ENCODE measurements at places on chromosomes 5 and 9. TPM values are rescaled to one million over a fixed set of nuclear protein-coding genes. Genes with fewer than 3 reads are reported as not detected.

- DNase-seq: no peak
Observed at GRCh38 chr9:108207561-108208165, 648.1 kb downstream of the ACTL7B start.

GRCh38 chr5:93810780-93811179 lies 69.4 kb upstream of the POU5F2 start:
- no peak for DNase-seq

DNA sequence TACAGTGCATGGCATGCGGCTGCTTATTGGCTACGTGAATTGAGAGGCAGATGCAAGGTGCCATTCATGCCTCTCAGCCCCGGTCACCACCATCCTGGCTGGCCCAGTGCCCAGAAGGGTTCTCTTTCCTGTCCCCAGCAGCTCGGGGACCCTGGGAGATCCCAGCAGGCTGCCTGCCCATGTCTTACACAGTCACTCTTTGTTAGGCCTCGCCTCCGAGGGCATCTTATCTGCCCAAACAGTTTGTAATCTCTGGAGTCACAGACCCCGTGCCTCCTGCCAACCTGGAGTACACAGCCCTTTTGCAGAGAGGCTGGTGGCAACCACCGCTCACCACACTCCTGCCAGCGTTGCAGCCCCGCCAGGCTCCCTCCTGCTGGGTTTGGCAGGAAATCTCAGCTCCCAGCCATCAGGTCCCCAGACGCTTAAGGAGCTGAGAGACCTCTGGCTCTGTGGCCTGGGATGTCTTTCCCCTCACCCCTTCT lies 7.0 kb upstream of the AK1 start:
- DNase-seq: no peak

DNA sequence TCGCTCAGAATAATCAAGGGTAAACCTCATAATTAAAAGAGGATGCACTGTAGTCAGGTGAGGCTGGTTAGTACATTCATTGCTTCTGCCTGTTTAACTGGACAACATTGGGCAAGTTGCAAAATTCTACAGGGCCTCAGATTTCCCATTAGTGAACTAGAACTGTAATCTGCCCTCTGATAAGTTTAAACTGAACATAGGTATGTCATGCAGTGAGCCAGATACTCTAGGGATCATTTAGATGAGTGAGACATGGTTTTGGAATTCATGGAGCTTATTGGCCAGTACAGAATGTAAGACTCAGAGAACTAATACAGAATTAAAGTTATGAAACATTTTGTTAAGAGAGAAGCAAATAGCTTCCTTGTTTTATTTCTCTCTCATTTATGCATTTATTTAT lies 35.9 kb downstream of the RNF44 start:
- no peak for DNase-seq

DNA sequence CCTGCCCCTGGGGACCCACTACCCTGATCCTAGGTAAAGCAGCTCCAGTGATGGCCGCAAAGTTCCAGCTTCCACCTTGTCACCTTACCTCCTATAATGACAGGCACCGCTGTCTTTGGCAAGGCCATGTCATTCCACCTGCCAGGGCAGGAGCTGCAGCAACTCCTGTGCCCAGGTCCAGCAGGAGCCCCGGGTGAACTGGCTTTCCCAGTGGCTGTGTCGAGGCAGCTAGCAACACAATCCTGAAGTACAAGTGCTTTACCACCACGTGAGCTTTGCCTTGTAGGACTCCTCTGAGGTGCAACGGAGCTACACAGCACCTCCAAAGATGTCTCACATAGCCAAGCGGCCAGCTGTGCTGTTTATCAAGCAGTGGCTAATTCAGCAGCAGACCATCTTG lies 20.7 kb upstream of the MGAT1 start:
- DNase-seq: no peak

DNA sequence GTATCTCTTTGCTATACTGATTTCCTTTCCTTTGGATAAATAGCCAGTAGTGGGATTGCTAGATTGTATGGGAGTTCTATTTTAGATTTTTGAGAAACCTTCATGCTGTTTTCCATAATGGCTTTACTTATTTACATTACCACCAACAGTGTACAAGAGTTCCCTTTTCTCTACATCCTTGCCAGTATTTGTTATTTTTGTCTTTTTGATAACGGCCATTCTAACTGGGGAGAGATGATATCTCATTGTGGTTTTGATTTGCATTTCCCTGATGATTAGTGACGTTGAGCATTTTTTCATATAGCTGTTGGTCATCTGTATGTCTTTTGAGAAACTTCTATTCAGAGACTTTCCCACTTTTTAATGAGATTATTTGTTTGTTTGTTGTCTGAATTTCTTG lies 25.8 kb downstream of the NADK2 start:
- no peak for DNase-seq

- DNase-seq: no peak
Observed at GRCh38 chr5:144219869-144220268, 49.2 kb downstream of the KCTD16 start.

- no peak for DNase-seq
Observed at GRCh38 chr5:89457411-89458331, 574.7 kb upstream of the MEF2C start.

DNA sequence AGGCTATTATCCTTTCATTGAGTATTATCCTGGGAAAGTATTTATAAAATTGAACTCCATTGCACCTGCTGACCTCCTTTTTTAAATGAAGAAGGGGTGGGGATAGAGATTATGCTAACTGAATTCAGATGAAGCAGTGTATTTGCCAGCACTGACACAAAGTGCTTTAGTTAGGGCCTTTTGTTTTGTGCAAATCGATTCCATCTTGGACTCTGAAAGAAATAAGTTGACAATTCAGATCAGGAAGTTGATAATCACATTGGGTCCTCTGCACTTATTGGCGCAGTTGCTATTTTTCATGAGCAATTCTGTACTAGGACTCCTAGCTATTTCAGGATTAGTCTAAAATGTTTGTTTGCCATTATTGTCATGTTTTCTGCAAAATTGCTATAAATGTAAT lies 101.6 kb upstream of the FSD1L start:
- DNase-seq: no peak

DNA sequence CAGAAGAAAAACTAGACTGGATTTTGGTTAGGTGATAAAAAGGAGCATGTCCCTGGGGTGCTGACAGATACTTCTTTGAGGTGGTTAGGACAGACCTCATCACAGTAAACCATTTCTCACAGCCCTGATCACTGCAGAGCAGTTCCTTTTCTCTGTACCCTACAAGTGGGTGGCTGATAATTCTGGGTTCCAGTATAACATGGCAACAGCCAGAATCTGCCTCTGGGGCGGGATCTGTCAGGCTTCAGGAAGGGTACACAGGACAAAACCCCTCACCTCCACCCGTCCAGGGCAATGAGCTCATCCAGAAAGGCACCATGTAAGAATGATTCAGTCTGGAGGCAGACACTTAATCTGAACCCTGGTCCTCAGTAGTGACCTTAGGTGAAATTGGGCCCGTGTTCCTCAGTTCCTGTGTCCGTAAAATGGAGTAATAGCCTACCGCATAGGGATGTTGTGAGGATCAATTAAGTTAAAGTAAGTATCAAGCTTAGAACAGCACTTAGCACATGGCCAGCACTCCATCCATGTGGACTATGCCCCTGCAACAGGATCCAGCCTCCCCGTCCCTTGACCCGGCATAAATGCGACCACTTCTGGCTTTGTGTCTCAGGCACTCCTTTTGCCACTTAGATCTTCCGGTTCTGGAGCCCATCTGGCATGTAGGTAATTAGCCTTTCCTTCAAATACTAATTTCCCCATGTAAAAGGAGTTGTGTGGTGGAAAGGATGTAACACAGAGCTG lies 129.2 kb downstream of the LHFPL2 start:
- DNase-seq: no peak

DNA sequence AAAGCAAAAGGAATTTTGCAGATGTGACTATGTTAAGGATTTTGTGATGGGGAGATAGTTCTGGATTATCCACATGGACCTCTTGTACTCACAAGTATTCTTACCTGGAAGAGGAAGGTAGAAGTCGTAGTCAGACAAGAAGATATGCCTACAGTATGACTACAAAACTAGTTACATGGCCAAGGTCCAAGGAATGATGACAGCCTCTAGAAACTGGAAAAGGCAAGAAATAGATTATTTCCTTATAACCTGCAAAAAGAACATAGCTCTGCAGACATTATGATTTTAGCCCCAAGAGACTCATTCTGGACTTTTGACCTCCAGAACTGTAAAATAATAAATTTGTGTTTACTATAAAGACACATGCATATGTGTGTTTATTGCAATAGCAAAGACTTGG lies 226.9 kb downstream of the FER start:
- no peak for DNase-seq

DNA sequence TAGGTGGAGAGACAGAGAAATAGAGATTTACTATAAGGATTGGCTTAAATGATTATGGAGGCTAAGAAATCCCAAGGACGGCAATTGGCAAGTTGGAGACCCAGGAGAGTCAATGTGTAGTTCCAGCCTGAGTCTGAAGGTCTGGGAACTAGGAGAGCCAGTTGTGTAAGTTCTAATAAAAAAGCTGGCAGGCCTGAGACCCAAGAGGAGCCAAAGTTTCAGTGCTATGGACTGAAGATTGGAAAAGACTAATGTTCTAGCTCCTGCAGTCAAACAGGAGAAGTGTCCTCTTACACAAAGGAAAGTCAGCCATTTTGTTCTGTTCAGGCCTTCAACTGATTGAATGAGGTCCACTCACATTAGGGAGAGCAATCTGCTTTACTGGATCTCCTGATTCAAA lies 50.0 kb downstream of the NMUR2 start:
- no peak for DNase-seq

GRCh38 chr5:141763541-141763940 lies 81.5 kb upstream of the ARAP3 start:
- DNase-seq: no peak

- DNase-seq: no peak
Observed at GRCh38 chr9:110133608-110134210, 74.2 kb downstream of the C9orf152 start.

GRCh38 chr9:109256336-109256735 lies 64.5 kb downstream of the EPB41L4B start:
- DNase-seq: no peak

DNA sequence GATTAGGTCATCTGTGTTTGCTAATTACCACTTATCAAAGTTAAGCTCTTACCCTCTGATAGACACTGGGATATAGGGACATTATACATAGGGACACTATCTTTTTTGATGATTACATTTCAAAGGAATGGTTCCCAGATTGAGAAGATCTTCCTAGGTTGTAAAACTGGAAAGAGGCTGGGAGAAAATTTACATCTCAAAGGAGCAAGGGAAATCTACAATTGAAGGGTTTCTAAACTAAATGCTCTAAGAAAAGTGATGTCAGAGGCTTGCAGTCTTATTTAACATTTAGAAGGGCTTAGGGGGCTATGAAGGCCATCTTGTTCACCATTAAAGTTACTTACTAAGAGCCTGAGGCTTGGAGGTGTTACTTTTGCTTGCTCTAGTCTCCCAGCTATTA lies 242.8 kb downstream of the PRR16 start:
- no peak for DNase-seq

DNA sequence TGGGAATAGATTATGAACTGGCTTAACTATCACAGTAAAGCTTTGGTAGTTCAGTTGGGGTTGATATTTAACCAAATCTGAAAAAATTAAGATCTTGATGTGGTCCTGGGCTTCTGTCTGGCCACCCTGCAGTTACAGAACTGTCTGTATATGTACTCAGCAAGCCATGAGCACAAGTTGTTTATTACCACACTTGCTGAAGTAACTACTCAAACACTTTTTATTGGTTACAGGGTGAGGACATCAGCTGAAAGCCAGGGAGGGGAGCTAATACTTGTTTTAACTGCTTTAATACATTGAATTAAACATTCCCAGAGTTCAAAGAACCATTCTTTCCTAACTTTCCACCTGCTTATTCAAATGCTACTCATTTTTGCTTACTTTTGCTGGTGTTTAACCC lies 29.4 kb upstream of the KCNN2 start:
- no peak for DNase-seq

GRCh38 chr9:114396558-114397218 lies 8.9 kb upstream of the AKNA start:
- DNase-seq: no peak

DNA sequence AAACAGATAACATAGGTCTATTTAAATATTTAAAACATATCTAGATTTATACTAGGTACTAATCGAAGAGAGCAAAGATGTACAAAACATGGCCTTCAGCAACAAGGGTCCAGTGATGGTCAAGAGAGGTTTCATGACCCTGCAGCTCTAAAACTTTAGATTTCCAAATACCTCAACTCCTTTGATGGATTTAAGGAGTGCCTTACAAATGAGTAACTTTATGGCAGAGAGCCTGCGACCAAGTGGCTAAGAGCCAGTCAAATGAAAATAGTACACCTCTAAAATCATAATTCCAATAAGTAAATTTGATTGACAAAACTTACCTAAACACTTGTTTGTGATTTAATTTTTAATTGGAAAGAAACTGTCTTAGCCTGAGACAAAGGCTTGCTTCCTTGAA lies 4.7 kb upstream of the SH3RF2 start:
- no peak for DNase-seq

Gene CSF2
- not detected for total RNA-seq

Gene NTNG2
- 2.4 TPM for total RNA-seq

Gene MAN2A1
- total RNA-seq: 24.9 TPM

Gene IL13
- not detected for total RNA-seq

Gene RXFP3
- 0.12 TPM for total RNA-seq

Gene NIPAL4
- not detected for total RNA-seq

Gene B4GALT1
- 17.8 TPM for total RNA-seq

Gene ADRA1B
- 0.32 TPM for total RNA-seq

Gene HMMR
- total RNA-seq: 44.4 TPM

All from neural crest cell (in vitro differentiated cells).